Kidney tubule cell (primary cell): ENCODE measurements at places on chromosomes 4 and X.

- no peak for DNase-seq
Observed at GRCh38 chr4:24889991-24890390, 22.9 kb downstream of the CCDC149 start.

DNA sequence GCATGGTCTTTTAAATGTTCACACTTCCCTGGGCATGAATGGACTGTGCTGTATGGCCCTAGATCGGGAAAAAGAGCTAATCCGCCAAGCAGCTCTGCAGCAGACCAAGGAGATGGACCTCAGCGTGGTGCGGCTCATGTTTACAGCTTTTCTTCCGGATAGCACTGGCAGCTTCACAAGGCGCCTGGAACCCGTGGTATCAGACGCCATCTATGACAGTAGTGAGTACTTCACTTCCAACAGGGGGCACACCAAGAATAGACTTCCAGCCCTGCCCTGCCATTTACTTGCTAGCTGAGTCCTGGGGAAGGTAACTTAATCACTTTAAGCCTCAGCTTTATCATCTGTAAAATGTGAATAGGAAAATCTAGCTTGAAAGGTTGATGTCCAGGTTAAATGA is 77.7 kb downstream of the NFKB1 start:
- DNase-seq, result no peak

DNA sequence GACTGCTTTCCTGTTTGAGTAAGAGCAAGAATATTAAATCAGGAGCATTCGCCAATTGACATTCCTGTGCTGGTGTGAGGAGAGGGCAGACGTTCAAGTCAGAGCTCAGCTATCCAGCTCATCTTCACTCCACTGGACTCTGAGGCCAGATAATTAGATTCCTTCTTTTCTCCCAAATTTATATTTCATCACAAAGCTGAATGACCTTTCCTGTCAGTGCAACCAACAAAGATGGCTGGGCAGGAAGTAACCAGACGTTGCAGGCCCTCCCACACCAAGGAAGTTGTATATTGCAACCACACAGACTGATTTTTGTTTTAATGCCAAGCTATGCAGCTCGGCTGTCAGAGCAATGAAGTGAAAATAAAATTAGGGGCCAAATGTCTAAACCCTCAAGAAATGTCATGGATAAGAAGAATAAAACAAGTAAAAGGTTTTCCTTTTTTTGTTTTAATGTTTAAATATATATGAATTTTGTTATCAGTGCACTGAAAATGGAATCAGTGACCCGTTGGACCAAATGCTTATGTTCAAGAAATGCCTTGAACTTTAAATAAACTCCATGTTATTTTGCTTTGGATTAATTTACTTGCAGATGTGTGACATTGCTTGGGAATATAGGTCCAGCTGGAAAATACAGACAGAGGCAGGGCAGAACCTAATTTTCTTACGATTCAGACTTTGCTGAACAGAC is 578.9 kb upstream of the FAT1 start:
- no peak for DNase-seq

- no peak for DNase-seq
Observed at GRCh38 chr4:139808381-139808807, 142.8 kb downstream of the MGST2 start.

- DNase-seq, result peak; percentile 54
Observed at GRCh38 chrX:72253686-72254085, 14.9 kb upstream of the ERCC6L start.

- no peak for DNase-seq
Observed at GRCh38 chr4:125789023-125789422, 474.3 kb downstream of the FAT4 start.

- no peak for DNase-seq
Observed at GRCh38 chr4:124321364-124321763, 391.2 kb downstream of the ANKRD50 start.

DNA sequence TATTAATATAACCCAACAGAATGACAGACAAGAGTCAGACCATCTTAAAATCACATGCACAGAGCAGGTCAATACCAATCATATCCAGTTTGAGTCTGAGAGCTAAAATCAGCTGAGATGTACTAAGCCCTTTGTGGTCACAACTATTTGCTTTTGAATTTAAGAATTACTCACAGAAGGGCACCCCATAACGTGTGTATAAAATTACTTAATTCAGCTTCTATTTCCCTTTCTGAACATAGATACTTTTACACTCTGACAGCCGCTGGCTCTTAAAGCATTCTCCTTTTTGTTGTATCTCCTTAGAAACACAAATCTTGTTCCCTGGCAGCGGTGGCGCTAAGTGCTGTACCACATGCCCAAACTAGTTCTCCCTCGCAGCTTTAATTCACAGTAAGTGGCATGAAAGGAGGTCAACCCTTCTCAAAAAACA is 14.8 kb upstream of the PPARGC1A start:
- DNase-seq, result no peak

- no peak for DNase-seq
Observed at GRCh38 chrX:73799888-73800287, 236.9 kb downstream of the CHIC1 start.

DNA sequence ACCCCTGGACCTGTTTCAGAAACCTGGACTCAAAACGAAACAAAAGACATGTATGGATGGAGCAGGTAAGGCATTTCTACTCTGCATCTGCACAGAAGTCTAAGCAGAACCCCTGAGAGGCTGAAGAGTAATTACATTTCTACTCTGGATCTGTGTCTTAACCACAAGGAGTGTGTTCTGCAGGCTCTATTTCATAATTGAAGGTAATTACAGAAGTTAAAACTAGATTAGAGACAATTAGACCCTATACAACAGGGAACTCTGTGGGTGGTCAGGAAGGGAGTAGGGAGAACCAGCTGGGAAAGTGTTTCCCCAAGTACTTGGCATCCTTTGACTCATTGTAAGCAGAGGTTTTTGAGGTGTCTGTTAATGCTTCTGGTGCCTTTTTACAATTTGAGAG is 69.8 kb downstream of the IGSF1 start:
- no peak for DNase-seq

- peak; percentile 18 for DNase-seq
Observed at GRCh38 chr4:152640058-152640921, 39.5 kb downstream of the TMEM154 start.

- DNase-seq, result peak; percentile 53
Observed at GRCh38 chr4:3384771-3385710, 56.7 kb upstream of the HGFAC start.

DNA sequence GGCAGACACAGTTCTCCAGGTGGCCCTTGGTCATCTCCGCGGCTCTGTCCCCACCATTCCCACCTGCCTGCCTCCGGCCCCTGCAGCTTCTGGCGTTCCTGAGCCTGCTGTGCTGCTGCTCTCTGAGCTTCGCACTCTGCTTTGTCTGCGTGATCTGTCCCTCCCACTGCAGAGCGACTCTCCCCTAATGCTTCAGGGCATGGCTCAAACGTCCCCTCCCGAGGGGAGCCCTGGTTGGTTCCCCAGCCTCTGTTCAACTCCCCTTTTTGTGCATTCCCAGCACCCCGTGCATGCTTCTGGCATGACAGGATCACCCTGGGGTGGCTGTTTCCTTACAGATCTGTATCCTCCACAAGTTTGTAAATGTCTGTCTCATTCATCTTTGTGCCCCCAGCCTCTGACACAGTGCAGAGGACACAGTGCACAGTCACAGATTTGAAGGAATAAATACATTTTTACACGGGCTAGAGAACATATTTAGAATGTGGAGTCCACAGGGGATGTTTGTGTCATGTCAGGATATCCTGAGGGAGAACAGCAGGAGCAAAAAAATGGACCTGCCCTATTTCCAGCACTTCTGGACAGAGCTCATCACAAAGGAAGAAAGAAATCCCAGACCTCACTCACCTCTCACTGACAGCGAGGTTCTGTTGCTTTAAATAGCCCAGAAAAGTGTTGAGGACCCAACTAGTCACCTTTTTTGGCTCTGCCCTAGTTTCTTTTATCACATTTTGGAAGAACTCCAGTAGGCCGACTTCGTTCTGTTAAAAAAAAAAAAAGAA is 72.6 kb downstream of the GATB start:
- DNase-seq, result peak; percentile 9

DNA sequence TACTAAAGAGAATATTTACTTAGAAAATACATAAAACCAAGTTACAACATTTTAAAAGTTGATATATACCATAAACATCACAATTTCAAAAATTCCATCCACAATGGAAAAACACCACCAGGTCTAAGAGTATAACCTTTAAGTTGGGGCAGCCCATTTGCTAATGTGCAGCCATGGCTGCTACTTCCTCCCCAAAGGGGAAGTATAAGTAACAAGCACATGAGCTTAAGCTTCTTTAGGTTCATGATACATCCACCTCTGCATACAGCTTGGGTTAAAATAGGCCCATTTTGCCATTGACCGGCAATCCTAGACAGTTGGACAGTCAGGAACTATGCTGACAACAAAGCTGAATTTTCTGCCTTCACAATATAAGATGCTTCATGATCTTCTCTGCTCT is 16.6 kb upstream of the GASK1B start:
- no peak for DNase-seq

GRCh38 chr4:142845293-142846107 is 601 bp downstream of the INPP4B start:
- DNase-seq, result no peak

- DNase-seq, result peak; percentile 30
Observed at GRCh38 chr4:16029262-16029661, 54.6 kb downstream of the PROM1 start.

DNA sequence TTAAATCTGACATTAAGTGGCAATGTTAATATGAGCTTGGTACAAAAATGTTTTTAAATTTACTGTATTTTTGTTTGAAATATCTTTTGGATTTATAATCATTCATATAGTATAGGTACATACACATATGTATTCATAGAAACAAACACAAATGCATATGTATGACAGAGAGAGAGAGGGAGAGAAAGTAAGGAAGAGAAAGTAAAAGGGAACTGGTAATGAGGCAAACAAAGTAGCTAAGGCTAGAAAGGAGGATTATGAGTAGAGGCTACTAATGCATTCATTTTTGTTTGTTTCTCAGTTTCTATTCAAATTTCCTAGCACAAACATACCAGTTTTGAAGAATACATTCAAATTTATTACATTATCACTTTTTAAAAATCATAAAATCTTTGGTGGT is 132.4 kb downstream of the GLRA3 start:
- no peak for DNase-seq

GRCh38 chr4:33802578-33802977 is 2441.7 kb downstream of the ARAP2 start:
- DNase-seq, result no peak

DNA sequence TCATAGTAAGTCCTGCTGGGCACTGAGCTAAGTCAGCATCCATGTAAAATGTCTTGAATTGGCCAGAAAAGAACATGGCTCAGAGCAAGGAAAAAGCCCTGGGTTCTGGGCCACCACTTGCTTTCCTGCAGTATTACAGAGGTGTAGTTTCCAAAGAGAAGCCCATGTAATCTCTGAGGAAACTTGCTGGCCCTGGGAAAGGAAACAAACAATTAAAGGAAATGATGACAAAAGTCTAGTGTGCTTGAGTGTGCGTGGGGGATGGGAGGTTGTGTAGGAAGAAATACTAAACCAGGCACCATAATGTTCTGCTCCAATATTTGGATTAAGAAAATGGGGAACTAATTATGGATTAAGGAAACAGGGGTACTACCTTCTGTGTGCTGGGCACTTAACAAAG is 39.5 kb upstream of the SMIM10L2A start:
- DNase-seq, result no peak

- DNase-seq, result no peak
Observed at GRCh38 chr4:178255172-178255571, 812.9 kb upstream of the AGA start.

DNA sequence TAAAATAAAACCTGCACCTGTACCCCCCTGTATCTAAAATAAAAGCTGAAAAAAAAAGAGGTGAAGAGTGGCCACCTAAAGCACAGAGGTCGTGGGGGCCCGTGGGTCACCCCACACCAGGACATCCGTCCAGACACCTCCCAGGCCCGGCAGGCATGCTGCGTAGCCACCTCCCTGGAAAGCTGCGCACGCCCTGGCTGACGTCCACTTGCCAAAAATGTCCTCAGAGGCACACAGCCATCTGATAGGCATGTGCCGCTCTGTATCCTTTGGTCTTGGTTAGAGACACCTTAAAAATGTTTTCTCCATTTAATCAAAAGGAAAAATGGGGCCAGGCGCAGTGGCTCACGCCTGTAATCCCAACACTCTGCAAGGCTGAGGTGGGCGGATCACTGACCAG is 17.7 kb downstream of the FAM53A start:
- no peak for DNase-seq

DNA sequence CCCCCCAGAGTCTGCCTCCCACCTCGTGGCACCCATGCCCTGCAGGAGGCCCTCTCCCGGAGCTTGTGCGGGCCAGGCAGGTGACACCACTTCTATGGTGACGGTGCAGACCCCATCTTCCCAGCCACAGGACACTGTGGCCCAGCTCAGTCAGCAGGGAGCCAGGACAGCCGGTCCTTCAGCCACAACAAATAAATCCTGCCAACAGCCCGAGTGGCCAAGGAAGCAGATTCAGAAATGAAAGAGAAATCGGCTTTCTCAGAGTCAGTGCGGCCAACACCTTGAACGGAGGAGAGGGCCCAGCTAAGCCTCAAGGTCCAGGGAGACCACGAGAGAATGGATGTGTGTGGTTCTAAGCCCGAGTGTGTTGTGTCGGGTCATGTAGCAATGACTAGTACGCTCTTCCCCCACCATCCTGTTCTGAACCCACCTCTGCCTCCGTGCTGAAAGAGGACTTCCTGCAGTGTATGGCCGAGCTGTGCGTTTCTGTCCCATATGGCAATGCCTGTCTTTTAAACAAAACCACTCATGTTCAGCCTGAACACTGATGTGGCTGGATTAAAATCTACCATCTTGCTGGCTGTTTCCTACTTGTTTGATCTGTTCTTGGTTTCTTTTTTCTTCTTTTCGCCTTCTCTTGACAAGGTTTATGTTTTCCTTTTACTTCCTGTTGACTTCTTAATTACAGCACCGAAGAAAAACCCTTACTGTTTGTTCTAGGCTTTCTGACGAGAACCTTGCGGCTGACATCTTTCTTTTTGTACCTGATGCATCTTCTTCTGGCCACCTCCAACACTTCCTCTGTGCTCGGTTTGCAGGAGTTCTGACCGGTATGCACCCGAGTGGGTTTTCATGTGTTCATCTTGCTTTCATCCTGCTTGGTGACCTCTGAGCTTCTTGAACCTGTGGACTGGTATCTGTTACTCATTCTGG is 53.1 kb downstream of the GAK start:
- DNase-seq, result no peak

GRCh38 chrX:15087747-15088146 is 182.1 kb downstream of the ASB9 start:
- DNase-seq, result no peak

GRCh38 chr4:128983771-128984485 is 109.4 kb downstream of the SCLT1 start:
- DNase-seq, result no peak

GRCh38 chrX:124113621-124114600 is 152.4 kb downstream of the STAG2 start:
- DNase-seq, result no peak

GRCh38 chr4:143641361-143641760 is 59.1 kb downstream of the FREM3 start:
- DNase-seq, result no peak

- no peak for DNase-seq
Observed at GRCh38 chr4:138311771-138312535, 69.8 kb upstream of the SLC7A11 start.

GRCh38 chr4:52651996-52652672 is 7.0 kb downstream of the USP46 start:
- no peak for DNase-seq
